ENCODE measurements at places on chromosomes 2 and 18.

GRCh38 chr18:70046796-70047195 is 99.1 kb upstream of the CD226 start:
- no peak for DNase-seq

DNA sequence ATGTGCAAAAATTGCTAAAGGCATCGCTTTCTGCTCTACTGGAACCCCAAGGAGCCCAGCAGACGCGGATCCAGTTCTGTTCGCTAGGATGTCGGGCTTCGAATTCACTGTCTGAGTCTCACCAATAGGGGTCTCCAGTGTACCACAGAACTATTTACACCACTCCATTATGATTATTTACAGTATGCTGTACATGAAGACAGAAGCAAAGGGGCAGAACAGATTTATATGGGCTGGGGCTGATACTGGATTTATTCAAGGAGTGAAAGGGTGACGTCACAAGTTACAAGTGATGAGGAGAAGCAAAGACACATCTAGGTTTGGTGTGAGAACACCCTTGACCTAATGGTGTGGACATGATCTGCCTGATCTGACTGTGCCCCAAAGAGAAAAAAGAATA is 185.3 kb upstream of the ATP5MC3 start:
- DNase-seq: peak; percentile 26

- no peak for DNase-seq
These were observed 11.3 kb downstream of the GATA6 start for GRCh38 chr18:22180722-22181121.

- DNase-seq: no peak
These were observed 148.7 kb downstream of the TFCP2L1 start for GRCh38 chr2:121136323-121136722.

DNA sequence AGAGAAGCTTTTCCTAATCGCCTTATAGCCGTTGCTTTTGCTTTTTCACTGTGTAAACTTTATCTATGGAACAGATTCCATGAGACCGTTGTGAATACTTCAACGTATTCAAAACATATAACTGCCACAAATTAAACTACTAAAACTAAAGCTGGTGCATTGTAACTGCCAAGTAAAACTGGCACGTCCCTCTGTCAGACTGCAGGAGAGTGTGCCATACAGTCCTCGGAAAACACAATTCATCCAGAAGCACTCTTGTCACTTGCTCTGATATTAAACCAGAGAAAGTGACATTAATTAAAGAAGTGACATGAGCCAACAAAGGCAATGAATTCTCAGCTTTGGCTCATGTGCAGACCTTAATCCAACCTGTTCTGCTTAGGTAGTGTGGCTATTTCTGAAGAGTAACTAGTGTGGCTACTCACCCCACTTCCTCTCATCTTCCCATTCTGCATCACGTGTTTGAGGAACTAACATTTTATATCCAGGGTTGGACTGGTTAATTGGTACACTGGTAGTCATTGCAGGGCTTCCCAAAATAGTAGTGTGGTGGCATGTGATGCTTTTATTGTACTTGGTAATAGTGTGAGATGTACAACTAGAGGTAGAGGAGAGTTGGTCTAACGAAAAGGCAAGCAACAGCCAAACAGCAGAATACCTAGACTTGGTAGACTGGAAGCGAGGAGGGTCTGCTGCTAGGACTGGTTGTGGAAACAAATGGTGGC is 9.7 kb downstream of the VRK2 start:
- DNase-seq: no peak

All from prostate gland (tissue), 2 donors.